ENCODE measurements at places on chromosomes 1 and 21.

- no peak for DNase-seq
Measured at GRCh38 chr1:43047135-43047534, 88.5 kb upstream of the SLC2A1 start.

- DNase-seq: no peak
Measured at GRCh38 chr21:42384156-42384945, 11.5 kb downstream of the TMPRSS3 start.

GRCh38 chr1:78687914-78688313 is 38.3 kb downstream of the IFI44 start:
- DNase-seq: no peak

GRCh38 chr1:229863651-229864545 is 203.1 kb upstream of the GALNT2 start:
- DNase-seq: no peak

GRCh38 chr1:40421431-40422384 is 28.6 kb upstream of the ZFP69B start:
- no peak for DNase-seq

DNA sequence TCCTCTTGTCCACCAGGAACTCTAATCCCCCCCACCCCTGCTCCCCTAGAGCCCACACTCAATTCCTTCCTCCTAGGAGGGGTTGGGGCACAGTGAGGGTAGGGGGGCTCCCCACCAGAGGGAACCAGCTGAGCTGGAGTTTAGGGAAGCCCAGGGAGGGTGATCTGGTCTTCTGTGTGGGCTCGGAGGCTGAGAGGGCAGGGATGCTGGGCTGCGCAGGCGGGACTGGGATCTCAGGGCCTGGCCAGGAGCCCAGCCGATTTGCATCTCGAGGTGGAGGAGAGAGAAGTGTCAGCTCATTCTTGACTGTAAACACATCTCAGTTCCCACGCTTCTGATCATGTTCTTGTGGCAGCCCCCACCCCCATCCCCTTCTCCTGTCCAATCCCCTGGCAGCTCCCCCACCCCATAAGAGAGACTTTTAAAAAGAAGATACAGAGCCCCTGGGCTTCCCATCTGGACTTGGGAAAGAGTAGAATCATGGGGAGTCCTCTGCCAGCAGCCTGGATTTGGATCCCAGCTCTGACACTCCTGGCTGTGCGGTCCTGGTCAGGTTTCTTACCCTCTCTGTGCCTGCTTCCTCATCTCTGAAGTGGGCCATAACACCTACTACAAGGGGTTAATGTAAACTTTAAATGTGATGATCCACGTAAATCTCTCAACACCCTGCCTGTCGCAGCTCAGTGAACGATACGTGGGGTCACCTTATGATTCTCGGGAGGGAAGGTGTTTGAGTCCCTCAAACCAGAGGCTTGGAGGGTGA is 6.6 kb downstream of the PEAR1 start:
- DNase-seq: no peak

DNA sequence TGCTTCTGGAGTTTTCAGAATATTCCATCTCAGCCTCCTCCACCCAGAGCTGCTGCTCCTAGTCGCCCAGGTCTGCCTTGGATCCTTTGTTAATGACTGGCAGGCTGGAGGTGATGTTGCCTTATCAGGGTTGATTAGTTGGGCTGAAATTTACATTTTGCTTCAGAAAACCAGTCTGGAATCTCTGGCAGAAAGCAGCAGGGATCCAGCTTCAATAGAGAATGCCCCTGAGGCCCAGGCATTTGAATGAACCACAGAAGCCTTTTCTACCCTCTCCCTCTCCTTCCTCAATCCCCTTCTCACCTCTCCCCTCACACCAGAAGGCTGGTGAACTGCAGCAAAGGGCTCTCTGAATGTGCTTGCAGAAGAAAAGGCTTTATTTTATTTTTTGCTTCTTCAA is 83.2 kb downstream of the PLXNA2 start:
- DNase-seq: no peak

DNA sequence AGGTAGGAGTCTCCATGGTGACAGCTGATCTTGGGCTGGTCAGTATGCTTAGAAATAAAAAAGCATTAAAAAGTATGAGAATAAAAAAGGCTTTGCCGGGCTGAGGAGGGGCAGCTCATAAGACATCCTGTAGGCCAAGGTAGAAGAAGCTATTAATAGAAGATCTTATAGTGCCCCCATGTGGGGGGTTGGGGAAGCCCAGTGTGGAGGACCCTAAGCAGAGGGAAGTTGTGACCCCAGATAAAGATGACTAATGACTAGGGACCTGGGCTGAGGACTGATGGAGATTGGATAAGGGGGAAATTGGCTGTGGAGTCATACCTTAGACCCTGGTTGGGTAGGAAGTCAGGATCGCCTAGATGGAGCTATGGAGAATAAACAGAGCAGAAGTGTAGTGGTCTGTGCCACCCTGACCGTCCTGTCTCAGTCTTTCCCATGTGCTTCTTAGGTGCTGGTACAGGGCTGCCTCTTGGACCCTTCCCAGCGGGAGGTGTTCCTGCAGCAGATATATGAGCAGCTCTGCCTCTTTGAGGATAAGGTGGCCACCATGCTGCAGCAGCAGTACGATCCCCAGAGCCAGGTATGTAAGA is 25.0 kb downstream of the SZT2 start:
- peak; percentile 40 for DNase-seq

GRCh38 chr1:244614113-244614836 is 38.7 kb upstream of the DESI2 start:
- no peak for DNase-seq

DNA sequence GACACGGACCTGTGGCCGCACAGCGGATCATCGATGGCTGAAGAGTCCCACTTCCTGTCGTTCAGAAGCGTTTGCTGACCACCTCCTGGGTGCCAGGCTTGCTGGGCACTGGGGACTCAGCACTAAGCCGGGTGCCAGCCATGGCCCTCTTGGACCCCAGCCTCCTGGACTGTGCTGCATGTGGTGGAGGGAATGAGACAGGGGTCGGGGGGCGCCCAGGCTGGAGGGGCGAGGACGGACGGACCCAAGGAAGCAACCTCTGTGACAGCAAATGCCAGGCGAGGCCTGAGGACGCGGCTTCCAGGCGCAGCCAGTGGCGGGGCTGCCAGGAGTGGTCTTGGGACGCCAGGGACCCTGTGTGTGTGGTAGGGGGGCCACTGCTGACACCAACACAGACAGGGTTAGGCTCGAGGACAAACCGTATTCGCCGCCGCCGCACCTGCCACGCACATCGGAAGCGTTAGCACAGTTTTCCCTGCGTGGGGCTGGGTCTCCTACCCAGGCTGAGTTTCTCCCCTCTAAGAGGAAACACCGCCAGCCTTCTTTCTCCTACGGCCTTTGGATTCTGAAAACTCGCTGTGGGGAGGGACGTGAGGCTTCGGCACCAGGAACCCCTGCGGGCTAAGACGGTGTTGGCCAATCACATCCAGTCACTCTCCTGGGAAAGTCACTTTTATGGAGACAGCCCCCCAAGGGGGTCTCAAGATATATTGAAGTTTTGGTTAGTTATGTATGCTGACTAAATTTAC is 3.1 kb upstream of the MXRA8 start:
- no peak for DNase-seq

DNA sequence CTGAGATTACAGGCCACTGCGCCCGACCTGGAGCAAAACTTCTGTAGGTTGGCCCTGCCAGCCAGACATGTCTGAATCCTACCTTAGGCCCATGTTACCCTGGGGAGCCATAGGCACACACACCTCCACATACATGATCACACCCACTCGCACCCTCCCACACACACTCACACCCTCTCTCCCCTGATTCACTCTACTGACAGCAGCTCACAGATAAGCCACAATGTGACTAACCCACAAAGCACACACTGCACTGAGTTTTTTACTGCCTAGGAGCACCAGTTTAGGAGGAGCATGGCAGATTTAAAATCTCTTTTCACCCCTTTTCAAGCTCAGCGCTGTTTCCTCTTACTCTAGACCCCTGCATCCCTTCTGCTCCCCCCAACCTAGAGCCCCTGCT is 41.7 kb downstream of the SLC30A1 start:
- DNase-seq: no peak

- no peak for DNase-seq
Measured at GRCh38 chr1:43867976-43868740, 65.4 kb upstream of the ARTN start.

DNA sequence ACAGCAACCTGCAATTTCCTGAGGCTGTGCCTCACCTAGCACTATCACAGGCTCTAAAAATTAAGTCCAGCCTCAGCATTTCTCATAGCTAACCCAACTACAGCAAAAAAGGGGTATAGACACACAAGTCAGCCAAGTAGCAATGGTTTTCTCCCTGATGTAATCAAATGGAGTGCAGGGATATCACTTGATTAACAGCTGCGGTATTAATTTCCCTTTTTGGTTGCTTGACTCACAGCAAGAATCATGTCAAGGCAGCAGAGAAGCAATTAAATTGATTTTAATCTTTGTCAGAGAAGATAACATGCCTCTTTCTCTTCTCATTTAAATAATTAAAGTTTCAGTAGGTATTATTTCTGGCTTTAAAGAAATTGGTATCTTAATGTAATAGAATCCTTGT is 278.9 kb downstream of the RWDD3 start:
- no peak for DNase-seq

DNA sequence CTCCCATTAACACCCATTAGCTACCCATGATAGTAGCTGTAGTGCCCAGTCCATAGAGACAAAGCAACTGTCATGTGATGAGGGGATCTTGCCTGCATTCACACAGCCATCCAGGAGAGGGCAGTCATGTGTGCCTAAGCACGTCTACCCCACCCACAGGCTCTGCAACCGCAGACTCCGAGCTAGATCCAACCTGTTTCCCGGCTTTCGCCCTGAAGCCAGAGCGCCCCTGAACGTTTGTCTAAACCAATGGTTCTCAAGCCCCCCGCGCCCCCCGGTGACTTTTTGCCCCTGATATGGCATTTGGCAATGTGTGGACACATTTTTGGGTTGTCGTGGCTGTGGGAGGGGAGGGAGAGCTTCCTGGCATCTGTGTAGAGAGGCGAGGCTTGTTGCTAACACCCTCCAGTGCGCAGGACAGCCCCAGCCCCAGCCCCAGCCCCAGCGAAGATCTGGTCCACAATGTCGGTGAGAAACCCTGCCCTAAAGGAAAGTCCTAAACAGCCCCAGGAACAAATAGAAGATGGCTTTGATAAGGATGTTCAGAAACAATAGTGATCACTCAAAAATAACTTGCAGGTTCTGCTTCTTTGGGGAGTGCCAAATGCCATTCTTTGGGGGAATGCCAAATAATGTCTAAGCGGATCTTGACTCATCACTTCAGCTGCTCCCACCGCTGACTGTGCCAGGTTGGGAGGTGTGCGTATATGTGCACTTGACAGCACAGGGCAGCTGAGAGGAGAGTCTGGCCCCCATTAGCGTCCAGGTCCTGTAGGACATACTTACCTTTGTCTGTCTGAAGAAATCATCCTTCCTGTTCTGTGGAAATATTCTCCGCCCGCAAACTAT is 34.5 kb downstream of the SLC44A3 start:
- DNase-seq: peak; percentile 87

DNA sequence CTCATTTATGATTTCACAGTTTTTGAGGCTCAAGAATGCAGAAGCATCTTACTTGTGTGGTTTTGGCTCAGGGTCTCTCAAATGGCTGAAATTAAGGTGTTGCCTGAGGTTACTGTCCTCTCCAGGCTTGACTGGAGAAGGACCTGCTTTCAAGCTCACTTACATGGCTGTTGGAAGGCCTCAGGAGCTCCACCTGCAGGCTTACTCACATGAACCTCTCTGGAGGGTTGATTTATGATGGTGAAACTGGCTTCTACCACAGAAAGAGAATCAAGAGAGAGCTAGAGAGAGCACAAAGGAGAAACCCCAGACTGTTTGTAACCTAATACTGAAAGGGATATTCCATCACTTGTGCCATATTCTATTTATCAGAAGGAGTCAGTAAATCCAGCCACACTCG is 6.2 kb upstream of the KCNK2 start:
- peak; percentile 15 for DNase-seq

- no peak for DNase-seq
Measured at GRCh38 chr1:63713041-63713440, 60.8 kb upstream of the ROR1 start.

DNA sequence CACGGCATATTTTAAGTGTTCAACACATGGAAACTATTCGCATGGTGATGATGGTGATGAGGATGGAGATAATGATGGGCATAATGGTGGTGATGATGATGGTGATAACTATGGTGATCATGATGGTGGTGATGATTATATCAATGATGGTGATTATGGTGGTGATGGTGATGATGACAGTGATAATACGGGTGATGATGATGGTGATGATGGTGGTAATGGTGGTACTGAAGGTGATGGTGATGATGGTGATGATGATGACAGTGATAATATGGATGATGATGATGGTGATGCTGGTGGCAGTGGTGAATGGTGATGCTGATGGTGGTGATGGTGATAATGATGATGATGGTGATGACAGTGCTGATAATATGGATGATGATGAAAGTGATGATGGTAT is 341.8 kb upstream of the VAMP3 start:
- DNase-seq: no peak

DNA sequence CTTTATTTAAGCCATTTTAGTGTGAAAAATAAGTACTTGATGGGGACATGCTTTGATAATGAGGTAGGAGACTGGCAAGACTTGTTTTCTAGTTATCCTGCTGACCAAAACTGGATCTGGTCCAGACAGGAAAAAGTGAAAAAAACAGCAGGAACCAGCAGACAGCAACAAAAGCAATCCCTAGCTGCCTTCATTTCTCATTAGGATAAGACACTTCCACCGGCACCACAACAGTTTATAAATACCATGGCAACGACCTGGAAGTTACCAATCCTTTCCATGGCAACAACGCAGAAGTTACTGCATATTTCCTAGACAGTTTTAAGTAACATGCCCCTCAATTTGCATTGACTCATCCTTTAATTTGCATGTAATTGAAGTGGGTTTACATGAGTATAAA is 993.8 kb upstream of the NCAM2 start:
- no peak for DNase-seq

DNA sequence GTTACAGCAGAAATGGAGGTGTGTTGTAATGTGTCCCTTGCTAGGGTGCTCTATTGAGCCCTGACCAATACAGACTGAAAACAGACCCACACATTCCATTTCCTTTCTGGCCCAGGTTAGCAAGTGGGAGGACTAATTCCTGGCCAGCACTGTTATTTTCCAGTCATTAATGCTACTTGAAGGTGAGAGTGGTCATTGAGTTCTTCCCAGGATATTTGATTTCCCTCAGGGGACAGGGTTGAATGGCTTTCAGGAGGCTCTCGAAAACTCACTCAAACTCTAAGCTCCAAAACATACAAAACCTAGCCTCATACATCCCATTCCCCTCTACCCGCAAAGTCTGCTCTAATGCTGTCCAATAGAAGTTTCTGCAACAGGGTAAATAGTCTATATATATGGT is 6.2 kb downstream of the LRRC52 start:
- no peak for DNase-seq

- no peak for DNase-seq
Measured at GRCh38 chr1:1111516-1112236, 4.2 kb downstream of the C1orf159 start.

- no peak for DNase-seq
Measured at GRCh38 chr1:60503266-60503925, 429.8 kb upstream of the C1orf87 start.
